ENCODE measurements at places on chromosomes 1 and 21.
A peak's percentile ranks its signal among the peaks of the same experiment; 100 is the strongest.

- no peak for DNase-seq
Observed at GRCh38 chr1:103905363-103905762, 155.7 kb downstream of the AMY1C start.

DNA sequence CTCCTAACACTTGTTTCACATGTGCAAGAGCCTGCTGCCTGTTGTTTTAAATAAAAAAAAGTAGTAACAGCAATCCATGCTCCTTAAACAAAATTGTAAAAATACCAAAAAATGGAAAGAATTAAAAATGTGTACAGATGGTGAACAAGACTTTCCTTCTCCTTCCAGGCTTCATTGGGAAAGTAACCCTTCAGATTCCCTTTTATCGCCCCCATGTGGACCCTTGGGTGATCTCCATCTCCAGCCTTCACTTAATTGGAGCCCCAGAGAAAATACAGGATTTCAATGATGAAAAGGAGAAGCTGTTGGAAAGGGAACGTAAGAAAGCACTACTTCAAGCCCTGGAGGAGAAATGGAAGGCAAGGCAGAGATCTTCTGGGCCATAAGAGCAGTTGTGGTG lies 14.2 kb downstream of the VPS13D start:
- peak; percentile 72 for DNase-seq

- peak; percentile 50 for DNase-seq
Observed at GRCh38 chr1:184242507-184242943, 144.3 kb upstream of the C1orf21 start.

GRCh38 chr1:185860311-185860710 lies 126.1 kb downstream of the HMCN1 start:
- no peak for DNase-seq

DNA sequence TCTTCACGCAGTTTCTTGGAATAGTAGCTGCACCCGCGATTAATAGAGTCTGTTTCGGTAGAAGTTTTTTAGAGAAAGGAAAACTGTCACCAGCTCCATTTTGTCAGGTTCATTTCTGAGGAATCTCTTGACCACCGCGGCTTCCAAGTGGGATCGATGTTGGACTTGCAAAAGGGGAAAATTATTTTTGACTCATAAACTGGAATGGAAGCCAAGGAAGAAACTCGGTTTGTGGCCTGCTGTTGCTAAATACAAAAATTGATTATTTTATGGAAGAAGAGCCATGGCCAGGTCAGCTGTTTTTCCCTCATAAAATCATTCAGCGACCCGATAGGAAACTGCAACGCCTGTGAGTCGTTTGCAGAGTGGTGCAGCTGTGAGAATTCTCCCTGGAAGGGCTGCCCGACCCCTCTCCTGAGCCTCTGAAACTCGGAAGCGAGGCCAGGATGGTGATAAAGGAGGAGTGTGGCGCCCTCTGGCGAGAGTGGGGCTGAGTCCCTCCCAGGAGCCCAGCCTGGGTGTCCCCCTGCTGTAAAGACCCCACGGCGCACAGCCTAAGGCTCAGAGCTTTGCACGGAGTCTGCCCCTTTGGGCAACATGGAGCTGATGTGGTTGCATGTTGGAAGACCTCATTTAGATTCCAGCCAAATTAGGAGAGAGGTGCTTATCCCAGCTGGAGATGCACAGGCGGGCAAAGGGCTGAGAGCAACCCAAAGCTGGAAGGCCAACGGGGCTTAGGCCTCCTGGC lies 83.6 kb upstream of the SLC25A33 start:
- DNase-seq: peak; percentile 96

- DNase-seq: no peak
Observed at GRCh38 chr1:204742676-204743251, 57.2 kb upstream of the LRRN2 start.

GRCh38 chr1:31583995-31584868 lies 7.9 kb downstream of the TINAGL1 start:
- no peak for DNase-seq

- no peak for DNase-seq
Observed at GRCh38 chr1:89755591-89755990, 65.2 kb upstream of the LRRC8D start.

GRCh38 chr1:181099152-181100014 lies 10.9 kb downstream of the IER5 start:
- DNase-seq: peak; percentile 41

- DNase-seq: no peak
Observed at GRCh38 chr1:113977906-113978305, 1.4 kb upstream of the OLFML3 start.

DNA sequence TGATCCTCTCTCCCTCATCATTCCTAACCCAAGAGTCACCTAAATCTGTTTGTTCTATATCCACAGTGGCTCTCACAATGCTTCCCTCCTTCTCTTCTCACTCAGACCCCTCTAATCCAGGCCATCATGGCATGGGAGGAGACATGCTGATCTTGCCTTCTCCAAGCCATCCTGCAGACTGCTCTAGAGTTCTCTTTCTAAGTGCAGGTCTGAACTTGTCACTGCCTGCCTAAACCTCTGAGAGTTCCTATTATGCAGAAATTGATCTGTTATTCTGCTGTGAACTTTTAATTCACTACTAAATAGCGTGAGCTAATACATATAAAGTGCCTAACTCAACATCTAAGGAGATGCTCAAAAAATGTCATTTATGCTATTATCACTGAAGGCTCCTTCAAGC lies 26.8 kb downstream of the LAMC2 start:
- DNase-seq: no peak

GRCh38 chr21:25537174-25537573 lies 70.1 kb downstream of the MRPL39 start:
- DNase-seq: no peak

DNA sequence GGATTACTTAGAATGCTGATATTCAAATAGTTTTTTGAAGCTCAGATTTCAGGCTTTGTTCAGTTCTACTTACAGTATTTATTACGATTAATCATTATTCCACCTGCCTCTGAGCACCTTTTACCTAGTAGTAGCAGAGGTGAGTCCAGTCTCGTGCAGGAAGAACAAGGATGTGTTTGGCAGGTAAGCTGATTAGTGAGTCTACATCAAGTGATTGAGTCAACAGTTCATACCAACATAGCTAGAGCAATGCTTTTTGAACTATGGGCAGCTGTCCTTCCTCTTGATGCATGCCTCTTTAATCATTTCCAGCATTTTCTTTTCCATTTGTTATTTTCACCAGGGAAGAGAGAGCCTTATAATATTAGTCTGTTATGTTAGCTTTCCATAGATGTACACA lies 838.9 kb downstream of the USP25 start:
- no peak for DNase-seq

DNA sequence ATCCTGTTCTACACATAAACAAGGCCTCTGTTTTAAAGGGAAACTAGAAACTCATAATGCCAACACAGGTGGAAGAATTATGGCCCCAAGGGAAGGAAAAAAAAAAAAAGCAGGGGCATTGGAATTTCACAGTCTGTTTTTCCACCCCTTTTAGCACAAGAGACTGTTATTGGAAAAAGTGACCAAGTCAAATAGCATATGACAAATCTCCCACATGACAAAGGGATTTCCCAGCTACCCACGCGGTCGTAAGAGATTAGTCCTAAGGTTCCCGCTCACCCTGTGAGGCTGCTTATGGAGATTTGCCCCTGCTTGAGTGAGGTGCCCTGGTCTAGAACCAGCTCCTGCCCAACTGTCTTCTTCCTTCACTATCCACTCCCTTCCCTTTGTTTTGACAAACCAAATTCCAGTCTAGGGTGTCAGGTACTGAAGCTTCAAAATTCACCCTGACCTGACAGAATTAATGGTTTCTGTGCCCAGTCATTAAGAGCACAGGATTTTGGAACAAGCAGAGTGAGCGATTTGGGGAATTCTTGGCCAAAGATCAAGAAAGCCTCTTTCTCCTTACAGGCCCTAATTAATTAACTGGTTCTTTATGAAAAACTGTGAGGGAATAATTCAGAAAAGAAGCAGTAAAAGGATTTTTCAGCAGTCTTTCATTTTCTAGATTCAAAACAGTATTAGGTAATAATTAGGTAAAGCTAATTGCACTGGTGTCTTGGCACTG lies 107.3 kb downstream of the NMNAT2 start:
- no peak for DNase-seq

GRCh38 chr1:22090867-22091266 lies 38.4 kb downstream of the CDC42 start:
- no peak for DNase-seq

DNA sequence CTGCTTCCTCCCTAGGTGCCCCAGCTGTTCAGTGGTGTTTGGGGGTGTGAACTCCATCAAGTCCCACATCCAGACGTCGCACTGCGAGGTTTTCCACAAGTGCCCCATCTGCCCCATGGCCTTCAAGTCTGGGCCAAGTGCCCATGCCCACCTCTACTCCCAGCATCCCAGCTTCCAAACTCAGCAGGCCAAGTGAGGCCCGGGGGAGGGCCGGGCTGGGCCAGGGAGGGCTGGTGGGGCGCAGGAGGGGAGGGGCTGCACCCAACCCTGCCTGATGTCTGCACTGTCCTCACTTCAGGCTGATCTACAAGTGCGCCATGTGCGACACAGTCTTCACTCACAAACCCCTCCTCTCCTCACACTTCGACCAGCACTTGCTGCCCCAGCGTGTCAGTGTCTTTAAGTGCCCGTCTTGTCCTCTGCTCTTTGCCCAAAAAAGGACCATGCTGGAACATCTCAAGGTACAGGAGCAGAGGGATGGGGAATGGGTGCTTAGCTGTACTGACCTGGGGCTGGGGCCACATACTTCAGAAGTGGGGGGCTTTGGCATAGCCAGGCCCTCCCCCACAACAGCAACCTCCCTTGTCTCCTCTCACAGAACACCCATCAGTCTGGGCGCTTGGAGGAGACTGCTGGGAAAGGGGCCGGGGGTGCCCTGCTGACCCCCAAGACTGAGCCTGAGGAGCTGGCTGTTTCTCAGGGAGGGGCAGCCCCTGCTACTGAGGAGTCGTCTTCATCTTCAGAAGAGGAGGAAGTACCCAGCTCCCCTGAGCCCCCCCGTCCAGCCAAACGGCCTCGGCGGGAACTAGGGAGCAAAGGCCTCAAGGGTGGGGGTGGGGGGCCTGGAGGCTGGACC lies 7.2 kb downstream of the ZNF687 start:
- no peak for DNase-seq

DNA sequence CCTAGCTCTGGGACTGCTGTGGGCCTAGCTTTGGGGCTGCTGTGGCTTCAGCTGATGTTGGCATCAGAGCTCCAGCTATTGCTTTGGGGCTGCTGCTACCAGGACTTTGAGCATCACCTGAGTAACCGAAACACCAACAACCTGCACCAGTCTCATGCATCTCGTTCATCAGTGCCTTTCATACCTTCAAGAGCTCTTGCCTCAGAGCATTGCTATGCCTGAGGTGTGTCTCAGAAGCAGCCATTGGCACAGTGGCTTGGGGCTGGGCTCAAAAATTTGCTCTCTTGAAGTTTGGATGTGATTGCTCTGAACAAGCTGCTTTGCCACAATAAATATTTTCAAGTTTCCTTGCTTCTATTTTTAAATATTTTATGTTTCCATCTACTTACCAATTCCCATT lies 6.7 kb upstream of the LCE2D start:
- no peak for DNase-seq

DNA sequence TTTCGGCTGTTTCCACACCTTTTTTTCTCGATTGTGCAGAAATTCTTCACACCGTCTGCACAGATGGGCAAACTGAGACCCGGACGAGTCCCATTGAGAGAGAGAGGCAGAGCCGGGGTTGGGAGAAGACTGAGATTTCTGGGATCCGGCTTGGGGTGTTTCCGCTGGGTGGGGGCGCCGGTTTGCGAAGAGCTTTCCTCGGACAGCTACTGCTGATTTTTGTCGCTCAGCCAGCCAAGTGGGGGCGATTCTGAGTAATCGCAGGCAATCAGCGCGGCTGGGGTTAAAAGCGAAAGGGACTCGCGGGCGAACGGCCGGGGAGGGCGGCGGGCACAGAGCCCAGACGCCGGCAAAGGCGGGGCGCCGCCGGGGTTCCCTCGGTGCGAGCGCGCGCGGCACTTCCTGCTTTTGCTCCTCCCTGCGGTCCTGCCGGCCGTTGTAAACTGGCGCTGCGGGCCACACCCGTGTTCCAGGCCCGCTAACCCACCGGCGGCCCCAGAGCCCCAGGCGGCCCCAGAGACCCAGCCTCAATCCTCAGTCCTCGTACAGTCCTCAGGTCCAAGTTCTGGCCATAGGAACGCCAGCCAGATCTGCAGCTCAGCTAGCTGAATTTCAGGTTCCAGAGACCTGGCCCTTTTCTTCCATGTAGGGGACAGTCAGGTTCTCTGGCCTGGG lies 32.4 kb upstream of the JUN start:
- peak; percentile 87 for DNase-seq

GRCh38 chr1:22539510-22540118 lies 23.7 kb upstream of the EPHA8 start:
- no peak for DNase-seq

GRCh38 chr1:248852481-248853405 lies 6.1 kb downstream of the ZNF692 start:
- no peak for DNase-seq

DNA sequence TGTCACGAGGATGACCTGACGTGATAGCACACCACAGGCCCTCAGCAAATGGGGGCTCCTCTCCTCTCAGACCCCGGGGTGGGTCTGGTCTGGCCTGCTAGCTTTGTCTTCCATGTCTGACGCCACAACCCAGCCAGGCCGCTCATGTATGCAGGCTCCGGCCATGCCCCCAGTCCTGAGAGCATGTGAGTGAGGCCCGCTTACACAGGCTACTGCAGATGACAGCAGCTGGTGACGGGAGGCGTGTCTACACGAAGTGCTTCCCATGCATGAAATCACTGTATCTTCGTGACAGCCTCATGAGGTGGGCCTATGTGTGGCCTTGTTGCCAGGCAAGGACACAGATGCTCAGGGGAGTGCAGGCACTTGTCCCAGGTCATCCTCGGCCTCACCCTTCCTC lies 16.4 kb downstream of the WNT4 start:
- no peak for DNase-seq

- DNase-seq: no peak
Observed at GRCh38 chr21:19433623-19434022, 1030.0 kb upstream of the TMPRSS15 start.

- DNase-seq: no peak
Observed at GRCh38 chr1:119594376-119594775, 53.7 kb downstream of the ZNF697 start.

- DNase-seq: no peak
Observed at GRCh38 chr21:41977034-41977950, 23.5 kb upstream of the C2CD2 start.

GRCh38 chr21:33539616-33540015 lies 2.3 kb downstream of the GART start:
- DNase-seq: no peak

GRCh38 chr1:67945733-67946374 lies 104.6 kb downstream of the DIRAS3 start:
- no peak for DNase-seq
